ENCODE measurements at places on chromosomes 13 and 19.

GRCh38 chr19:34431681-34432402 is 3.7 kb downstream of the UBA2 start:
- DNase-seq, result no peak

DNA sequence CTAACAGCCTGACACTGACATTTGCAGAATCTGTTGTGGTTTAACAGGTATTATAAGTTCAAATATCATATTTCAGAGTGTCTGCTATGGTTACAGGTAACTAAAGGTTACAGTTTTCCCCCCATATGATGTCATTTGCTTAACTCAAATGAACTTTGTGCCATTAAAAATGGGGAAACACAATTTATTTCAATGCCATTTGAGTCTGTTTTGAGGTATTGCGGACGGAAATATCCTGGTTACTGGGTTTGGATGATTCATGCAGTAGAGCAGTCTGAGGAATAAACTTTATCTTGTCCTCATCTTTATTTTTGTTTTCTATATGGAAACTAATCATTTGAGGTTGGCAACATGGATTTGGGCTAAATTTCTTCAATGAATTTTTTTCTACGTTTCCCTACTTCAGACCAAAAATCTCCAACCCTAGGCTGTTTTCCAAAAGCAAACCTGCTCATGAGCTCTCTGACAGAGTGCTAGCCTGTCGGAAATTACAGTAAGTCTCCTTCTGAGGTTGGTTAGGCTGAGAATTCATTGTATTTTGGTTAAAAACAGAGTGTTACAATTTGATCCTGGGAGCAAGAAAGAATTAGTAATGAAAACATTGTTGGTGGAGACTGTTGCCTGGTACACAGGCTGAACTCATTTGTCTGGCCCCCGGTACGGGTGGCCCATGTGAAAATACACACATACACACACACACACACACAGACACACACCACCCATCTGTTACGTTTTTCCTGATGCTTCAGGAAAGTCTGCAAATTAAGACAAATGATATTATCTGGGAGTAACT is 66.1 kb downstream of the AKAP11 start:
- DNase-seq, result no peak

DNA sequence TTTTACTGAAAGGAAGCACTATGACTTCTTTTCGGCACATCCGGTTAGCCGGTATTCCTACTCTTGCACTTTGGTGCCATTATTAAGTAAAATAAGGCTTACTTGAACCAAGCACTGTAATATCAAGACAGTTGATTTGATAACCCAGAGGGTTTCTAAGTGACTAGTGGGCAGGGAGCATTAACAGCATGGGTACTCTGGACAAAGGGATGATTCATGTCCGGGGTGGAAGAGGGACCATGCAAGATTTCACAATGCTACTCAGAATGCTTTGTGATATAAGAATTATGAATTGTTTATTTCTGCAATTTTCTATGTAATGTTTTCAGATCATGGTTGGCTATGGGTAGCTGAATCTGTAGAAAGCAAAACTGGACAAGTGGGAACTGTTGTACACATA is 282.1 kb downstream of the TDRD3 start:
- DNase-seq, result no peak

DNA sequence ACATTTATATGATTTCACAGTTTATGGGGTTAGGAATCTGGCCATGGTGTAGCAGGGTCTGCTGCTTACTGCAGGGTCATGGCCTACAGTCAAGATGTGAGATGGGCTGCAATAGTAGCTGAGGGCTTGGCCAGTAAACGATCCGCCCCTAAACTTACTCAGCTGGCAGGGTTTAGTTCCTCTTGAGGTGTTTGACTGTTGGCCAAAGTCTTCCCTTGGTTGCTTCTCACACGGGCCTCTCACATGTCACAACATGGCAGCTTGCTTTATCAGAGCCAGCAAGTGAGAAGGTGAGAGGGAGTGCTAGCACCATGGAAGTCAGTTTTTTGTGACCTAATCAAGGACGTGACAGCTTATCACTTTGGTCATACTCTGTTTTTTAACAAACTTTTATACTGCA is 77.1 kb downstream of the DNAJC3 start:
- no peak for DNase-seq

GRCh38 chr13:36789061-36789460 is 30.0 kb upstream of the RFXAP start:
- no peak for DNase-seq

GRCh38 chr13:113433391-113433916 is 19.8 kb downstream of the ADPRHL1 start:
- DNase-seq, result no peak

GRCh38 chr19:42132851-42133528 is 744 bp upstream of the POU2F2 start:
- peak; percentile 70 for DNase-seq

DNA sequence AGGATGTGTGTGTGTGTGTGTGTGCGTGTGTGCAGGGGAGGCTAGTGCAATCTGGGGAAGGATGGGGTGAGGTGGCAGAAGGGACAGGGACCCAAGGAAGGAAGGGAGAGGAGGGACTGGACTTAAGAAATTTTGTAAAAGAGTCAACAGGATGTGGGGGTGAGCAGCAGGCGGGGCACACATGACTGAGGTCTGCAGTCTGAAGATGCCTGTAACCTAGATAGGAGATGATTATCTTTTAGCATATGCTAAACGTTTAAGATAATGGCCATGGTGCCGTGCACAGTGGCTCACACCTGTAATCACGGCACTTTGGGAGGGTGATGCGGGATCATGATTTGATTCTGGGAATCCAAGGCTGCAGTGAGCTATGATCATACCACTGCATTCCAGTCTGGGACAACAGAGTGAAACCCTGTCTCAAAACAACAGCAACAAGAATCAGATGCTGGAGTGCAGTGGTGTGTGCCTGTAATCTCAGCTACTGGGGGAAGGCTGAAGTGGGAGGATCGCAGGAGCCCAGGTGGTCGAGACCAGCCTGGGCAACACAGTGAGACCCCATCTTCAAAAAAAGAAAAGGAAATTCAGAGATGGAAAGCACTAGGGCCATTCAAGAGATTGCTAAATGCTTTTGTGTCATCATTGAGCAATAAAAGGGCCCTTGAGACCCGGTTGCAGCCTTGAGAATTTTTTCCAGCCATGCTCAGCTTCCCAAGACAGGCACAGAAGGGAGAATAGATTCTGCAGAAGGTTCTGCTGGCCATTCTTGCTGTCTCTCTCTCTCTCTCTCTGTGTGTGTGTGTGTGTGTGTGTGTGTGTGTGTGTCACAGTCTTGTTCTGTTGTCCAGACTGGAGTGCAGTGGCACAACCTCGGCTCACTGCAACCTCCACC is 3.8 kb upstream of the ZNF414 start:
- no peak for DNase-seq

GRCh38 chr19:39097721-39098120 is 13.6 kb downstream of the ACP7 start:
- DNase-seq, result no peak

DNA sequence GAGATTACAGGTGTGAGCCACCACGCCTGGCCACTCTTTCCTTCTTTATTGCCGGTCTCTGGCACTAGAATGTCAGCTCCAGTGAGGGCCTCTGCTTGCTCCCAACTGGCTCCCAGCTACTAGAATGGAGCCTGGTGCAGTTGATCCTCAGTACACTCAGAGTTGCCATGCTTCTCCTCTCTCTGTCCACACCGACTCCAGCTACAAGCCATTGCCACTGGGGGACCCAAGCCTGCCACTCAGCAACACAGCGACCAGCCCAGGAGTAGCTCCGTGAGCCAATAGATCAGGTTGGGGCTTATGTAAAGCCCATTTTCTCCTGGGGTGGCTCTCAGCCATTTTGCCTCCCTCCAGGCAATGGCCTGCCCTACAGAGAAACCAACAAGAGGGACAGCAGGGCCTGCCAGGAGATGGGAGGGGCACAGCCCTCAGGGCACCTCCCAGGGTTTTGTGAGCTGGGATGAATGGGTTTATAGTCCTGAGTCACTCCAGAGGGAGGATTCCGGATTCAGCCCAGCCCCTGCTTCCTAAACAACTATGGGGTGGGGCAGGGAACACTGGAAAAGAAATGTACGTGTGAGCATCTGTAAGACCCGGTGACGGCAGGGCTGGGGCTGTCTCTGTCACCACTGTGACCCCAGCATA is 36.5 kb downstream of the OPA3 start:
- DNase-seq, result no peak

DNA sequence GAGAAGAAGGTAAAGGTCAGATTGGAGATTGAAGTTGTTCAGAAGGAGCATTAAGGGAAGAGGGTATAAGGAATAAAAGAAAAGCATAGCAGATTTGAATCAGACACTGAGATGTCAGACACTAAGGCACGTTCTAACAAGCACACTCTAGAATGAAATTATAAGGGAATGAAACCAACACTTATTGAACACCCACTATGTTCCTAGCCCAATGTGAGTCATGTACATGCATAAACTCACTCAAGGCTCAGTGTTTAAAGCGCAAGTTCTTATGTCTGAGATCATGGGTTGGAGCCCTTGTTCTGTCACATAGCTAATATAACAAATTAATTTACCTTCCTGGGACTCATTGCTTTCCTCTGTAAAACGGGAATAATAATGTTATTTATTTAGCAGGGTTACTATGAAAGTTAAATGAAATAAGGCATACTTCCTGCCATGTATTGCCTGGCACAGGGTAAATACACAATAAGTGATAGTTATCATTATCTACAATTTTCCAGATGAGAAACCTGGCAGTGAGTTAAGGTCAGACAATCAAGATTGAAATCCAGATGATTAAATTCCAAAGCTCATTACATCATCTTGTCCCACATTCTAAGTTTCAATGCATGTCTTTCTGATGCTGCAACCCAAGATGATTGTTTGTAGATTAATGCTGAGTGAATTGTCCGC is 68.3 kb upstream of the DACH1 start:
- DNase-seq, result no peak

DNA sequence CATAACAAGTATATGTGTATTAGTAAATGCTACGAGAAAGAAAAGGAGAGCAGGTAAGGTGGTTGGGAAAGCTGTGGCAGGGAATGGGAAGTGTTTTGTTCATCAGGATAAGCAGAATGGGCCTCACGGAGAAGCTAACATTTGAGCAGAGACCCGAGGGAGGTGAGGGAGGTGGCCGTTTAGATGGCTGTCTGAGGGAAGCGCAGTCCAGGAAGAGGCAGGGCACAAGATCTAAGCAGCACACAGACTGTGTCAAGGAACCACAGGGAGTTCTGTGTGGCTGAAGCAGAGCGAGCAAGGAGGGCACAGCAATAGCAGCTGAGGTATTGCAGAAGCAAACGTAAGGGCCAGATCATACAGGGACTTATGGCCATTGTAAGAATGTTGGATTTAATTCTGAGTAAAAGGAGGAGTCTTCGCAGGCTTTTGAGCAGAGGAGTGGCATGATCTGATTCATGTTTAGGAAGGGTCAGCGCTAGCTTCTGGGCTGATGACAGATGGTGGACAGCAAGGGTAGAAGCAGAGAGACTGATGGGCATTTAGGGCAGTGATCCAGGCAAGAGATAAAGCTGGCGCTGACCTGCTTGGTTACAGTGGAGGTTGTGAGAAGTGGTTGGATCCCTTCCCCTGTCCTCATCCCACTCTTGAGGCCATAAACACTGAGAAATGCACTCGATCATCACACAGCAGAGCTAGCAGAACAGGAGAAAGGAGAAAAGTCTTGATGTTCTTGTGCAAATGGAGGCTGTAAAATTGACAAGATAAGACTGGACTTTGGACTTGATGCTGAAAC is 199.9 kb downstream of the LACC1 start:
- no peak for DNase-seq

GRCh38 chr13:110850840-110851239 is 64.0 kb downstream of the ANKRD10 start:
- DNase-seq, result no peak
